Fibroblast of lung (primary cell): ENCODE measurements at places on chromosomes 2 and 18.
A peak's percentile ranks its signal among the peaks of the same experiment; 100 is the strongest.

DNA sequence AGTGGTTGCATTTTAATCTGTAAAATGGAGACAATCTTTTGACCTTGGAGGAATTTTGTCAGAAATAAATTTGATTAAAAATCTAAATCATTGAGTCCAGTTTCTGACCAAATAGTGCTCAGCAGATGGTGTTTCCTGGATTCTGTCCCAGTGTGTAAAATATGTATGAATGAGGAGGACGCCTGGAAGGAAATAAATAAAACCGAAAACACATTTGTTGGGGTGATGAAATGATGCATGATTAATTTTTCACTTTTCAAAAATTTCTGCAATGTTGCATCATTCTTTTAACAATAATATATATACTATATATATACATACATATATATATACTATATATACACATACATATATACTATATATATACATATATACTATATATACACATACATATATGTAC lies 261.1 kb upstream of the TRIB2 start:
- peak; percentile 78 for DNase-seq

- DNase-seq: no peak
These were observed 6.2 kb downstream of the HES6 start for GRCh38 chr2:238233625-238234024.

GRCh38 chr2:160174322-160174721 lies 25.8 kb downstream of the ITGB6 start:
- DNase-seq: no peak

GRCh38 chr2:9215680-9216079 lies 9.1 kb downstream of the ASAP2 start:
- no peak for DNase-seq

DNA sequence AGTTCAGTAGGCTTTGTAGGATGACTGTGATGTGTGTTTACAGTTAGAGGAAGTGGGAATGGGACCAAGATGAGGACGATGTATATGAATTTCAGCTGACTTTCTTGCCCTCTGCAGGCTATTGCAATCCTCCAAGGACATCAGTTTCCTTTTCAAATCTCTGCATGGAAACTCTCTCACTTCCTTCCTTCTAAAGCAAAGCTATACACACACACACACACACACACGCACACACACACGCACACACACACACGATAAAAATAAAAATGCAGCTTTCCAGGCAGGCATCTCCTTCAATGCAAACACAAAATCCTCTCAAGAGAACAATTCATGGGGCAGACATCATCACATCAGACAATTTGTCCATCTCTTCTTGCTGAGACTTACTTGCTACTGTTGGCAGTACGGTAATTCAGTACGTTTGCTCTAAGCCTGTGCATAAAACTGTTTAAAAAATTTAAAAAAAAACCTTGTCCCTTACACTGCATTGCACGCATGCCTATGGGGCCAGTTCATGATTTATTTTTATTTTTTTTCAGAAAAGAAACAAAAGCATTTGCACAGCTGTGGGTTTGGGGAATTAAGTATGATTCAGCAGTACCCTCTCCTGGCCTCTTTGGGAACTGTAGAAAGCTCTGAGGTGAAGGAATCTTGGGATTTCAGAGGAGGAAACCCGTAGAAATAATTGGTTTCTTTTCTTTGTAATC lies 27.1 kb upstream of the ICOS start:
- DNase-seq: peak; percentile 65

DNA sequence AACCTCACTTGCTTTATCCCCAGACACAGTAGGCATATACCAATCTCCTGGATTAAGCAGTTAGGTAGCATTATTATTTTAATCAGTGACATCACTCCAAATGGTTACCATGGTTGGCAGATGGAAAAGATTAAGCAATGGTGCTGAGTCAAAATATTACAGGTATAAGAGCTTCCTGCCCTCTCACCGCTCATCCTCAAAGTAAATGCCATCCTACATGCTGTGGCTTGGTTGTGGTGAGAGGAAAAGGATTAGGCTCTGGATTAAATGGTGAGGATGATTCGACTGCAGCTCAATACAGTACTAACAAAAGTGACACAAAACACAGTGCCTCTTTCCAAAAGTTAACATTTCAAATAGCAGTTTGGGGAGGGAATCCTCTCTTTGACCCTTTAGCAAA lies 108.9 kb upstream of the ACAA2 start:
- DNase-seq: no peak

- DNase-seq: no peak
These were observed 1.5 kb downstream of the STK25 start for GRCh38 chr2:241506793-241507429.

- no peak for DNase-seq
These were observed 22.4 kb downstream of the USP40 start for GRCh38 chr2:233544200-233544610.

DNA sequence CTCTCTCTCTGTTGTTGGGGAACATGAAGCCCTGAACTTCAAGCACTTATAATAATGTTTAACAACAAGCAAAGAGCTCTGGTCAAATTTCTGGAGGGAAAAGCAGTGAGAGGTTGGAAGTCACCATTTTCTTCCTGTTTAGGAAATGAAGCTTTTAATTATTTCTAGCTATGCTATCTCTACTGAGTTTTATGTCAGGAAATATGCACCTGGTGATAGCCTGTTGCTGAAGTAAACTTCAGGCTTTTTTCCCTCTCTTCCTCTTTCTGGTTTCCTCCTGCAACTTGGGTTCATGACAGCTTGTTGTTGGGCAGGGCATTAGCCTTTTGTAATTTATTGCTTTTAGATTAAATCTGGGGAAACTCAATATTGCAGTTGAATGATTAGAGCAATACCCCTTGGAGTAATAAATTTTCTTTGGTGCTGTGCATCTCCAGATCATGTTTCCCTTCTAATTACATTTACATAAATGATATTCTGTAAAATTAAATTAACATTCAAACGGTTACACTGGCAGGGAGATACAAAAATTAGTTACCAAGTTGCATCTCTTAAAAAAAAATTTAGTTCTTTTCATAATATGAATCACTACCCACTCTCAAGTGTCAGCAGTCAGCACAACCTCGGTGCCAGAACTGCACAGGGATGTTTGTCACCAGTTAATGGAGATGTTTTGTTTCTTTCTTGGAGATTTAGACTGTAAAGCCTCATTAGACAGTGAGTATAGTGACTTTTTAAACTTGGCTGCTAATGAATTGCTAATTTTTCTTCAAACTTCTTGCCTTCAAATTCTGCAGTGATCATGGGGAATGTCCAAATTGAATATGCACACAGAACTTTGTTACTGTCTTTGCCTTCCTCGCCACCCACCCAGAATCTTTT lies 466.6 kb upstream of the ETAA1 start:
- DNase-seq: no peak
